ENCODE measurements at places on chromosomes 6 and 20.

- DNase-seq: peak; percentile 36
Measured at GRCh38 chr6:157510323-157511188, 129.6 kb downstream of the ZDHHC14 start.

DNA sequence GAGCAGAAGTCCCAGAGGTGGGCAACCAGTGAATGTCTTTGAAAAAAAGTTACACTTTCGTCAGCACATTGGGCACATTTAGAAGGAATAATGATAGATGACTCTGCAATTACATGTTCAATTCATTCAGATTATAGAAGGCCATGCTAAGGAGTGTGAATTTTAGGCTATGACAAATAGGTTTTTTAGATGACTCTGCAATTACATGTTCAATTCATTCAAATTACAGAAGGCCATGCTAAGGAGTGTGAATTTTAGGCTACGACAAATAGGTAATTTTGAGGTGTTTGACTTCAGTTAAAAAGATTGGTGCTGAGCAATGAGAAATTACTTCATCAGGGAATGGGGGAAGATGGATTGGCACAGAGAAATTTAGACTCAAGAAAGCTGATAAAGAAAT, 744.9 kb upstream of the MMS22L start:
- DNase-seq: no peak

GRCh38 chr6:80234401-80234800, 127.9 kb downstream of the BCKDHB start:
- no peak for DNase-seq

DNA sequence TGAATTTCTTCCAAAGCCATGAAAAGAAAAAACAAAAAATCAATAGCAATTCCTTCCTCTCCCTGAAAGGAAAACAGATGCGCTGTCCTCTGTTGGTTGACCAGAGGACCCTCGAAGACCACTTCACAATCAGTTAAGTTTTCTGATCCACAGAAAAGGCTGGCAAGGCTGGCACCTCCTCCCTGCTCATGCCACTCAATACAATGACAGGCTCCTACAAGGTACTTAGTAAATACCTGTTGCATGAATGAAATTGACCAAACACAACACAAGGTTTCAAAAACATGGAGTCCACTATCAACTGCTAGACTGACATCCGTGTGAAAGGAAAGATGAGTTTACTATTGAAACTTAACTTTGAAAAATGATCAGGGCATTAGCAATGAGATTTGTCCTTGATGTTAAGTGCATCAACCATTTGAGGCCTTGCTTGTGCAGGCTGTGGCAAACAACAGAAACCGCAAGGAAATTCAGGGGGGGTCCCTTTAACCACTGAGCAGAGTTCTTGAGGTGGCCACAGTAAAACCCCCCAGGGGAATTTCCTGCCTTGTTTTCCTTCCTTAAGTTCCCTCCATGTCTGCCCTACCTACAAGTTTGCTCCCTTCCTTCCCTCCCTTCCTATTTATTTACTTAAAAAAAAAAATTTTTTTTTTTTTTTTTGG, 27.9 kb upstream of the RTF2 start:
- DNase-seq: peak; percentile 61

GRCh38 chr6:163017801-163018200, 290.0 kb downstream of the PACRG start:
- no peak for DNase-seq

DNA sequence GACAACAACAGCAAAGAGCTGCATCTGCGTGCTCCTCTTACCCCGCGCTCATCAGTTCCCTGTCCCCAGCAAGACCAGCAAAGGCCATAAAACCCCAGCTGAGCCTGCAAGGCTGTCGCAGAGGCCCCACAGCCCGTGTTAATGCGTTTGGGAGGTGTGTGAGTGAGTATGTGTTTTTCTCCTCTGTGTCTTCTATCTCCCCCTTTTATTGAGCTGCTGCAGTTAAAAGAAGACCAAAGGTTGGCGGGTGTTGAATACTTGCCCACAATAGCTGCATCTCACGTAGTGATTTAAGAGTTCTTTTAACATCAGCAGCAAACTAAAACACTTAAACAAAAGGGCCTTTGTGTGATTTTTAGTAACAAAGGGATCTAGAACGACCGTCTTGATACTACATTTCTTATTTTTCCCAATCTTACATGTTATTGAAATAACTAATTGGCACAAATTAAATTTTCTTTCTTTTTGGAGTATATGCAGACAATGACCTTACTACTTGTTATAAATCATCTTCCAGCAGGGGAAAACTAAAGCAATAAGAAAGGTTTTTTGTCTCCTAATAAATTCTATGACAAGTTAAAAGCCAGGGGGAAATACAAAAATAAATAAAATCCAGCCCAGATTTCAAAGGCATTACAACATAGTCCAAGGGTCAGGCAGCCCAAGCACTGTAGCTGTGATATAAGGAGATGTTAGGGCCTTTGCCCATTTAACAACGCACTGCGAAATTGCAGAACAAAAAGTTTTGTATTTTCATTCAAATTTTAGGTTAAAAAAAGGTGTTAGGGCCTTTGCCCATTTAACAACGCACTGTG, 27.2 kb upstream of the CNKSR3 start:
- DNase-seq: no peak

GRCh38 chr20:52748285-52748932, 223.7 kb upstream of the TSHZ2 start:
- no peak for DNase-seq

- no peak for DNase-seq
Measured at GRCh38 chr6:22929311-22929985, 360.1 kb downstream of the HDGFL1 start.

- no peak for DNase-seq
Measured at GRCh38 chr6:116969211-116969863, 92.3 kb downstream of the RFX6 start.

DNA sequence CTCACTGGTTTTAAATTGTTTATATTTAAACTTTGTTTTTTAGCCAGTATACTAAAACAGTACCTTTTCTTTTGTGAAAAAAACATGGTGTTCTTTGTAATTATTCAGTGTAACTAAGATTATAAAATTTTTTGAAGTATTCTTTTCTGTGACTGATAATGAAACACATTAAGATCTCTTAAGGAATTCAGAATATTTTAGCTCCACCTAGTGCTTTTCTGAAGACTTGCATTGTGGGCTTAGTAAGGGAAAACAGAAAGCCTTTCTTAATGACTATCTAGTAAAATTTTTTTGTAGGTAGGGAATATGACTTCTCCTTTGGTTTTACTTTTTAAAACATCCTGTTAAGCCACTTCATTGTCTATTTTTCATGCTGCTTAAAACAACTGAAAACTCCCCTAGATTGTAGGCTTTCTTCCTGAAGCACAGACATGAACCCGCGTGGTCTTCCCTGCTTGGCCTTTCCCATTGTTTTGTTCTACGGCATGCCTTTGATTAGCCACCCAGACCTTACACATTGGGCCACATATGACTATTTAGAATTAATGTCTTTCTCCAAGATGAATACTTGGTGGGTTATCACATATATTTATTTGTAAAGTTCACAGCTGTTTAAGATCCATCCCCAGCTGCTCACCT, 72.1 kb downstream of the AFDN start:
- DNase-seq: no peak

GRCh38 chr20:53829724-53830521, 236.3 kb upstream of the ZNF217 start:
- no peak for DNase-seq

Data from activated T-cell treated with anti-CD3 and anti-CD28 coated beads, Interleukin-2, amount 50 U/mL, for 48 hours (primary cell).